ENCODE measurements at places on chromosomes 16 and 17.

DNA sequence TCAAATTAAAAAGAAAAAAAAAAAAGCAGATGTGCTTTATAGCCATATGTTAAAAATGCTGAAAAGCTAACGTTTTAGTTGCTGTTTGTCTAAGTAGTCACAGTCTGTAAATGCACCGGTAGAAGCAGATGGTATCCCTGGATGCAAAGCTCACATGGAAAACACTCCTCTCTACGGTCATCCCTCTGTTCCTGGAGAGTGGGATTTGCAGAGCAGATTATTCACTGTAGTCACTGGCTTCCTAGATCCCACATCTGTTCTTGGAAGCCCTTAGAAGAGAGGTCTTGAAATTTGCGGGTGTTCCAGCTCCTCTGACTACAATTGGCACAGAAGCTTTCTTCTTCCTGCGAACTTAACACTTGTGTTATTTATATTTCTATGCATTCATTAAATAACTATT is 186.6 kb downstream of the PMP22 start:
- DNase-seq, result no peak

GRCh38 chr16:84527532-84528269 is 23.2 kb upstream of the MEAK7 start:
- no peak for DNase-seq

DNA sequence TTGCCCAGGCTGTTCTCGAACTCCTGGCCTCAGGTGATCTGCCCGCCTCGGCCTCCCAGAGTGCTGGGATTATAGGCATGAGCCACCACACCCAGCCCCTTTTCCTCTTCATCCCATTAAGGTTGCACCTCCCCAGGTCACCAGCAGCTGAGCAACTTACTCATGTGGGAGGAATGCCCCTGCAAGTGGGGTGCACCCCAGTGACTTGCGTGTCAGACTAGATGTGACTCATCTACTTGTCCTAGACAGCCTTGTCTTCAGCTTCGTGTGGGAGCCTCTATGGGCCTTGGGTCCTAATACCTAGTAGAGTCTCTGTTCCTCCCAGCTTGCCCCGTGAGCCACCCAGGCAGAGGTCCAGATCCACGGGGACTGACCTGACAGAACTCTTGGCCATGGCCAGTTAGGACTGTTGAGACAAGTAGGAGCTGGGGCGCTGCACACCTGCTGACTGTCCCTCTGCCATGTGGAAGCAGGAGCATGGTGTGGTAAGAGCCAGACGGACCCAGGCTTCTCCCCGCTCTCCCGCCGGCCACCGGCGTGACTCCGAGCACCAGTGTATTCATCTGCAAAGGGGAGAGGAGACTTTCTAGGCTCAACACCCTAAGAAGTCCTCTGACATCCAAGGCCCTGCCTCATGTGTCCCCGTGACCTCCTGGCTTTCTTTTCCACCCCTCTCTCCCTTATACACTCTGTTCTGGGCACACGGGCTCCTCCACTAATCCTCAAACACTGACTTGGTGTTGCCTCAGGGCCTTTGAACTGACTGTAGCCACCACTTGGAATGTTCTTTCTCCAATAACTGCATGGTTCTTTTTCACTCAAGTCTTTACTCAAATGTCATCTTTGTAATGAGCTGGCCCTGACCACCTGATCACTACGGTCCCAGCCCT is 11.6 kb upstream of the CBX4 start:
- peak; percentile 92 for DNase-seq

DNA sequence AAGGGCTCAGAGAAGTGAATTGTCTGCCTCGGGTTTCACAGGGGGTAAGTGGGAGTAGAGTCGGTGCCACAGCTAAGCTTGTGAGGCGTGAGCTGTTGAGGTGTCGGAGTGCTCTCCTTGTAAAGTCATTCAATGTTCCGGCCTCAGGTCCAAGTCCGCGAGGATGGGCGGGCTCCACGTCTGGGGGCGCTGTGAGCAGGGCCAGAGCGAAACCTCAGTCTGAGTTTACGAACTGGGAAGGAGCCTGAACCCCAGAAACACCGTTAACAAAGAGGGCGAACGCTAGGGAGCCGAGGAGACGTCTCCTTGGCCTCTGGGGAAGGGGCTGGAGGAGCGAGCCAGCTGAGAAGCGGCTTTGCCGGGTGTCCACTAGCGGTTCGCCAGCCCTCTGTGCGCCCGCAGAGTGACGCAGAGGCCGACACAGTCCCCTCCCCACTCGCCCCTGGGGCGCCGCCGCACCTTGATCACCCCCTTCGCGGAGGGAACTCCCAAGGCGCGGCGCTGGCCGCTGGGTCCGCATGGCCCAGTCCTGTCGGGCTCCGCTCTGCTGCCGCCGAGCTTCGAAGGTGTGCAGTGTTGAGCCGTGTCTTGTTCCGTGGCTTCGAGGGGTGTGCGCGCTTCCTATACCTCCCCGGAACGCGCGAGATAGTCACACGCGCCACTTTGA is 4.9 kb downstream of the IRX3 start:
- DNase-seq, result no peak

DNA sequence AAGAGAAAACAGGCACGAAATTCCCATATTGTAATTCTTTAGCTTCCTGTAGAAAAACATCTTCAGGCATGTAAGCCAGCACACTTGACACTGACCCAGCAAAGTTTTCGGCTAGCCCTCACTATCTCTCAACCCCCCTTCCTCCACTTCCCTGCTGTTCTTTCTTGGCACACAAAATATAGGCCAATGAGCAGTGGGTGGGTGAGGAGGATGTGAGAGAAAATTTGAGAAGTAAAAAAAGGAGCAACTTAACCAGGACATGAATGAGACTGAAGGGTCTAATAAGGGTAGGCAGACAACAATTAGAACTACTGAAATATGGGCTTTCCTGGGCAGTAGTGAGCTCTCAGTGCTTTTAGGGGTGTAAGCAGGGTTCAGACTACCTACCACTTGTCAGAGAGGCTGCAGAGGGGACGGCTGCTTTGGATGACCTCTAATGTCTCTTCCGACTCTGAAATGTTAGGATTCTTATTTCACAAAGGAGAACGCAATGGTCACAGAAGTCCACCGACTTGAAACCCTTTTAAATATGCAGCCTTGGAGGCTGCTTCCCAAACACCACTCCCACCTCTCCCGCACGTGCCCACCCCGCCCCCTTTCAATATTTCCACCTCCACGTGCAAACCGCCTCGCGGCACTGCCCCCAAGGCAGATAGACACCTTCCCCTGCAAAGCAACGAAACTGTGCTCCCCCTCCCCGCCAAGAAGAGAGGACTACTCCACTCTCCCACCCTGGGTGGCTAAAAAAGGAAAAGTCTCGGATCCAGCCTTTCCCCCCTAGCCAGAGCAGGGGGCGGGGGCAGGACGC is 889 bp downstream of the MBTD1 start:
- DNase-seq, result peak; percentile 24

GRCh38 chr16:21302898-21303528 is 24.9 kb upstream of the CRYM start:
- DNase-seq, result peak; percentile 77

DNA sequence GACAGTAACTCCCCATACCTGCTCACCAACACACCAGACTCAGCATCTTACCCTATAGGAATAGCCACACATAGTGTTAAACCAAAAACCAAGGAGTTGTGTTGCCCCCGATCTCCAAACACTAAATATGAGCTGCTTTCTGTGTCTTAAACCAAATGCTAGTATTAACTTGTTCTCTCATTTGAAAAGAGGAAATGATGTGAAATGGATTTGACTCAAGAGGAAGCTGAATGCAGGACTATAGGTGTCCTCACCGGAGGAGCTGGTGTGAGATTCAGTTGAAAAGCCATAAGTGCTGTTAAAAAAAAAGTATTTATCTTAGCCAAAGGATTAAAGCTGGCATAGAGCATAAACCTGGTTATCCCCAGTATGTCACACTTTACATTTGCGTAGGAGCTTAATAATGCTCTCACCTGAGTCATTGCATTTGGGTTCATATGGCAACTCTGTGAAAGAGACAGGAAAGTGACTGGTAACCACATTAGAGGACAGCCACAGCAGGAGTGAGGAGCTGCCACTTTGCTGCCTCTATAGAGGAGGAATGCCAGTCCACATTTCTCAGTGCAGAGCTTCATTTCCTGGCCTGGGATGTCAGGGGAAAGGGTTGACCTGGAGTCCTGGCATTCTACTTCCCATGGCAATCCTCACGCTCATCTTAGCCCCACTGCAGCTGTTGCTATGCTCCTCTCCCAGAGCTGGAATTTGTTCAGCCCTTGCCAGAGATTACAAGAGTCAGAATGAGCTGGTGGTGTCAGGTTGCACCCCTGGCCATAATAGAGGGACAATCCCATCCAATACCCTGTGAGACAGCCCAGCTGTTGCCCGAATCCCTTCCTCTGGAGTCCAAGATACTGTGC is 143.3 kb upstream of the ANKFN1 start:
- peak; percentile 6 for DNase-seq

- peak; percentile 58 for DNase-seq
These were observed 116.3 kb downstream of the USP22 start for GRCh38 chr17:20926532-20926931.

DNA sequence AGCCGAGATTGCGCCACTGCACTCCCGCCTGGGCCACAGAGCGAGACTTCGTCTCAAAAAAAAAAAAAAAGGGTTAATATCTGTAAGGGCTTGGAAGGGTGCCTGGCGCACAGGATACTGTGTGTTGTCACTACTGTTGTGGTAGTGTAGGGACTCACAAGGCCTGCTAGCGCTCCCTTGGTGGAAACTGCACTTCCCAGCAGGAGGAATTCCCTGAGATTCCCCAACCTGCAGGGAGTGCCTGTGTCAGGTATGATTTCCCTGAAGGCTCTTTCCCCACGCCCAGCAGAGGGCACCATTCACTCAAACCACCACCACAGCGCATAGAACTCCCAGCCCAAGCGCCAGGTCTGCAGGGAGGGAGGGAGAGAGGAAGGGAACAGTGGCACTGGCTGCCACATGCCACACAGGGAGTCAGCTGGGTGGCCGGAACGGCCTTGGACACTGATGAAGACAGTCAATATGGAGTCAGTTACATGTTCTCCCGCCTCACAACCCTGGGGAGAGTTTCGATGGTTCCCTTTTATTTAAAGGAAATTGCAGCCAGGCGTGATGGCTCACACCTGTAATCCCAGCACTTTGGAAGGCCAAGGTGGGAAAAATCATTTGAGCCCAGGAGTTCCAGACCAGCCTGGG is 32.7 kb upstream of the CDH1 start:
- DNase-seq, result peak; percentile 69

Data from EH (cell line).